ENCODE measurements at places on chromosomes 1 and 21.

DNA sequence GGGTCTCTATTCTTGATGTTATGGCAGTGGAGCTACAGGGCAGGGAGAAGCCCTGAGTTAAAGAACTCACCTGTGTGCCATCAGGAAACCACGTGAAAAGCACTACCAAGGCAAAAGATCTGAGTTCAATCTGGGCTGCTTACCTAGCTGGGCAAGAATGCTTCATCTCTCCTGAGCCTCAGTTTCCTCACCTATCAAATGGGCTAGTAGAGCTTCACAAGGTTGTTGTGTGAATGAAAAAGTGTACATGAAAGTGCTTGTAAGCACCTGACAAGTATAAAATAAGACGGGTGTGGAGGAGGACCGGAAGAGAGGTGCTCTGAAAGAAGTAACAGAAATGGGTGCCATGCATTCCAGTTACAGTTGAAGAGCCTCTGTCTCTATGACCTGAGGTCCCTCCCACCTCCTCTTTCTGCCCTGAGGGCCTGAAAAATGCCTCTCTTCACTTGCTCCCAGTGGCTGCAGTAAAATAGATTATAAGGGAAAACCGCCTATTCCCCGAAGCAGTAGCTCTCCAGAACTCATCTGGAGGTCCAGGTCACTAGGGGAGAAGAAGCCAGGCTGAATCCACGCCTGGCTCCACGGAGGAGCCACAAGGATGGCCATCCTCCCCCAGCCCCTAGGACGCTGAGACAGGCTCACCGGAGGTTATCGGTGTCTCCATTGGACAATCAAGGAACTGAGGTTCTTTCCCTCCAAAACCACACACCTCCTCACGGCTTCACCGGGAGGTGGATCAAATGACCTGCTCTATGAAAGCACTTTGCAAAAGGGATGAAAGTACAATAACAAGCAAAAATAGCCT lies 1.4 kb downstream of the GPR161 start:
- no peak for DNase-seq

DNA sequence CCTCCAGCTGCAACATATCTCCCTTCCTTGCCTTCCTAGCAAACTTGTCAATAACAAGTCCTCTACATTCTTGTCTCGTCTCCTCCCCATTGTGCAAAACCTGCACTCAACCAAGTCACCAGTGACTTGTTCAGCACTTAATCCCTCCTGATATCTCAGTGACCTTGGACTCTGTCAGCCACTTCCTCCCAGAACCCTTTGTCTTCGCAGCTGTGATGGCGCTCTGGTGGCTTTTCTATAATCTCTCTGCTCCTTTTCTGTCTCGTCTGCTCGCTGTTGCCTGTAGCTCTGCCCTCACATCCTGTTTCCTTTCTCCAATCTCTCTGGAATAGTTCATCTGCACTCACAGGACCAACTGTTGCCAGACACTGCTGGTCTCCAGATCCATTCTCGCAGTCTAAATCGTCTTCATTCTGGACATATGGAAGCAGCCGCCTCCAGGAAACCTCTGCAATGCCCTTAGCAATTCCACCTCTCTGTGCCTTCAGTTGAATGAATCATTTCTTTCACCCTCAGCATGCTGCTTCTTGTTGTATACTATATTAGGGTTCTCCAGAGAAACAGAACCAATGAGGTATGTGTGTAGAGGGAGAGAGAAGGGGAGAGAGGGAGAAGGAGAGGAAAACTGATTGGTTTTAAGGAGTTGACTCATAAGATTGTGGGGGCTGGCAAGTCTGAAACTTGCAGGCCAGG lies 17.4 kb upstream of the IFNAR2 start:
- peak; percentile 32 for DNase-seq

GRCh38 chr21:17903029-17903806 lies 84.1 kb upstream of the C21orf91 start:
- peak; percentile 56 for DNase-seq

- no peak for DNase-seq
Measured at GRCh38 chr1:214044438-214045214, 56.9 kb downstream of the PROX1 start.

GRCh38 chr1:239254999-239255398 lies 131.4 kb upstream of the CHRM3 start:
- no peak for DNase-seq

DNA sequence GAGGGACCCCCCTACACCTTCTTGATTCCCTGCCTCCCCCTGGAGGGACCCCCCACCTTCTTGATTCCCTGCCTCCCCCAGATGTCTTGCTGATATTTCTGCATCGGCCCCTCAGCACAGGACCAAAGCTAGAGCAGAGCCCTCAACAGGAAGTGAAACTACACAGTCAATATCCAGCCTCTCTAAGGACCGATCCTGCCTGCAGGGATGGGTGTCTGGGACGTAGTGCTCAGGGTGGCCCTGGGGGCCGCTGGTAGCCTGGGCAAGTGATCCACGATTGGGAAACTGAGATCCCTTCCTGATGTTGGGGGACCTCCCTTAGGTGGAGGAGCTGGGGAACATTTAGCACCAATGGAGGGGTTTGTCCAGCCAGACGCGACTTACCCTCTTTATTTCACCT lies 3.9 kb upstream of the LEFTY2 start:
- no peak for DNase-seq

GRCh38 chr1:54124906-54125305 lies 27.9 kb downstream of the CDCP2 start:
- DNase-seq: no peak

DNA sequence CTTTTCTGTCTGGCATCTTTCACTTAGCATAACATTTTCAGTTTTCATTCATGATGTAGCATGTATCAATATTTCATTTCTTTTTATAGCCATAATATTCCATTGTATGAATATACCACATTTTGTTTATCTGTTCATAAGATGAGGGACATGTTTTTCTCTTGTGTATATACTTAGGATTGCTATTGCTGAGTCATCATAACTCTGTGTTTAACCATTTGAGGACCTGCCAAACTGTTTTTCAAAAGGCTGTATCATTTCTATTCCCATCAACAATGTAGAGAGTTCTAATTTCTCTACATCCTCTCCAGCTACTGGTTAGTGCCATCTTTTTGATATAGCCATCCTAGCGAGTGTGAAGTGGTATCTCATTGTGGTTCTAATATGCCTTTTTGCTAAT lies 26.2 kb downstream of the MPZL1 start:
- DNase-seq: no peak

DNA sequence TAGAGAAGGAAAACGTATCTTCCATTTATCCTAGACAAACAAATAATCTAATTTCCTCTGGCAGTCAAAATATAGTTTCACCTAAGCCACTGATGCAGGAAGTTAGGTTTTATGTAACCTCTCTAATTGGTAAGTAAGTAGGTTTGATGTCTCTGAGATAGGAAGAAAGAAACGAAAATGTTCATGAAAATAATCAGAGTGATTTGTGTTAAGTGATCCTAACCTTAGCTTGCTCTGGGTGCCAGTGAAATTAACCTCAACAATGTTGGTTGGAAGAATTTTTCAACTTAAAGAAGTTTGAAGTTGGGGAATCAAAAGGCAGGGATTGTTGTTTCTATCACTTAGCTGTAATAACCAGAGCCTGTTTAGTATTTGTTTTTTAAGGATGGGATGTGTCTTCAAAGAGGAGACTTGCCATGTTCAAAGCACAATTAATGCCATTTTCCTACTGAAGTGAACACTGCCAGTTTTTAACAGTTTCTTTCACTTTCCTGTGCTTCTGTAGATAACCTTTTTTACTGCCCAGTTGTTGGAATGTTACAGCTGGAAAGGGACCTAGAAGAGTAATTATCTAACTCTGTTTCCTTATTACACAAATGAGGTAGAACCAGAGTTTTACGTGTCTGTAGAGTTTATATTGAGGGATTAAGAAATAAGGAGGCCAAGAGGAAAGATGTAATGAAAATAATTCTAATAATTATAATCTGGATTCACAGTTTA lies 18.4 kb downstream of the HIPK1 start:
- DNase-seq: peak; percentile 15

GRCh38 chr1:54506594-54506993 lies 41.4 kb upstream of the ACOT11 start:
- DNase-seq: no peak

DNA sequence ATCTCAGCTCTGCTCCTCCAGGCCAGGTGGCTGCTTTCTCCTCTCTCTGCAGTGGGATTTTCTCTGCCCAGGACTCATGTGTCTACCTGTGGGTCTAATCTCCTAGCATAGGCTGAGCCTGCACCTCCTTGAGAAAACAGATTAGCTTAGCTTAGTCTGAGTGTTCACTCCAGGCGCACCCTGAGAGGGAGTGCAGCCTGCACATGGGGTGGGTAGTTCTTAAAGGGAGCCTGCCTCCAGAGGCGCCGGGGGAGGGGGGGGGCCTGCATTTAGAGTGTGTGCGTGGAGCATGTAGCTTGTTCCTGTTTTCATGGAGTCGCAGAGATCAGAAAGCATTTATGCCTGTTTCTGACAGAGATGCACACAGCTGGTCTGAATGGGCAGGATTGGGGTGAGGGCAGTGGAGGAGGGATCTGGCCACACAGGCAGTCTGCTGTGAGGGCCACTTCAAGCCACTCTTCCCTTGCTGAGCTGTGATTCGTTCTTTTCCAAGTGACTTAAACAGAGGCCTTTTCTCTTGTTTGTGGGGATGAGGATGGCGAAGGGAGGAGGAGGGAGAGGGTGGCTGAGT lies 45.2 kb downstream of the GALNT2 start:
- no peak for DNase-seq

- DNase-seq: no peak
Measured at GRCh38 chr1:16046842-16047241, 3.3 kb downstream of the CLCNKB start.

- no peak for DNase-seq
Measured at GRCh38 chr21:46063734-46064680, 33.9 kb upstream of the COL6A2 start.

DNA sequence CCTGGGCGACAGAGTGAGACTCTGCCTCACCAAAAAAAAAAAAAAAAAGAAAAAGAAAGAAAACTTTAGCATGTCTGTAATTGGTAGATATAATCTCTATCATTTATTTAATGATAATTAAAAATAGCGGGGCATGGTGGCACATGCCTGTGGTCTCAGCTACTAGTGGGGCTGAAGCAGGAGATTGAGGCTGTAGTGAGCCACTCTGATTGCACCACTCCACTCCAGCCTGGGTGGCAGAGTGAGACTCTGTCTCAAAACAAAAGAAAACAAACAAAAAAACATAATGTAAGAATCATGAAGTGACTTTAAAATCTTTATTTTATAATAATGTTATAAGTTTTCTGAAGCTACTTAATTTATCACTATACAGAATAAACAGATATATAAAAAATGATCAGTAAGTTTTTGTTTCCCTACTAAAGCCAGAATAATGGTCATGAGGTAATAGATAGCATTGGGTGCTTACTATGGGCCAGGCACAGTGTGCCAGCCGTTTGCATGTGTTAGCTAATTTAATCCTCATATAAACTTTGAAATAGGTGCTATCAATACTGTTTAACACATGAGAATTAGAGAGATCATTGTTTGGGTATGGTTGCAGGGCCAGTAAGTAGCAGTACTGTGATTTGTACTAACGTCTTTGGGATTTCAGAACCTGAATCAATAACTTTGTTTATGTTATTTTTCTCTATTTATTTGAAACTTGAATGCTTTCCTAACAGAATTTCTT lies 23.8 kb downstream of the CLIC4 start:
- DNase-seq: no peak

DNA sequence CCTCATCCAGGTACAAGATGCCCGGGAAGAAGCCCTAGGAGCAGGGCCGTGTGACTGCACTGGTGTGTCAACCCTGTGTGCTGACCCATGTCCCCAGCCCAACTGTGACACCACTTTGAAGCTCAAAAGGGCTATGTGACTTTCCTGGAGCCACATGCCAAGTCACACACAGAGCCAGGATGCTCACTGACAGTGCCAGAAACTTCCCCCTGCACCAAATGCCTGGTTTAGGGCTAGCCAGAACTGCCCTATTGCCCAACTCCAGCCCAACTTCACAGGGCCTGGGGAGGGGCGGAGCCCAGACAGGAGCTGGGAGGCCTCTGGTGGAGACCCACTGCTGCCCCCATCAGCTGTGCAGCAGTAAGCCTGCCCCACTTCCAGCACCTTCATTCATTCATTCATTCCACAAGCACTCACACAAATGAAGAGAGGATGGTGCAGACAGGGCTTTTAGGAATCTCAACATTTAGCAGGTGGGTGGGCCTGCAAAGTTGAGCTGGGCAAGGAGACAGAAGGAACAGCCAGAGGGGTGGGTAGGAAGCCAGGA lies 36.7 kb downstream of the KCNQ4 start:
- no peak for DNase-seq

DNA sequence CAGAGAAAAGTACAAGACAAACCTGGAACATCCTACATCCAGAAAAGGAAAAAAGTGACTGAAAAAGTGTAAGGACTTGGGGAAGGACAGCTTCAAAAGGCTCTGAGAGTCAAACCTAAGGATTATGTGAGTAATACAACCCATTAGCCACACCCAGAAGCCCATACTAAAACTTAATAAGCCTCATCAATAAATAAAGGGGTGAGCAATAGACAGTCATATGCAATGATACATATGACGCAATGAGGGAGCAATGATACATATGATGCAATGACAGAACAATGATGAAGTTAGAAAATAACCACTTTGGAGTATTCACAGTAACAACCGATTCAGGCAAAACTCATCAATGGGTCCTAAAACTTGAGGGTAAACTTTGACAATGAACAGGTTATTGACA lies 50.1 kb downstream of the BRWD1 start:
- DNase-seq: no peak

GRCh38 chr21:35231090-35231489 lies 182.0 kb upstream of the RUNX1 start:
- DNase-seq: no peak

- no peak for DNase-seq
Measured at GRCh38 chr1:187871177-187871845, 1042.6 kb downstream of the PLA2G4A start.

- DNase-seq: peak; percentile 27
Measured at GRCh38 chr1:67532452-67533216, 102.4 kb upstream of the SERBP1 start.

GRCh38 chr1:20072771-20073170 lies 2.8 kb downstream of the PLA2G5 start:
- DNase-seq: no peak

DNA sequence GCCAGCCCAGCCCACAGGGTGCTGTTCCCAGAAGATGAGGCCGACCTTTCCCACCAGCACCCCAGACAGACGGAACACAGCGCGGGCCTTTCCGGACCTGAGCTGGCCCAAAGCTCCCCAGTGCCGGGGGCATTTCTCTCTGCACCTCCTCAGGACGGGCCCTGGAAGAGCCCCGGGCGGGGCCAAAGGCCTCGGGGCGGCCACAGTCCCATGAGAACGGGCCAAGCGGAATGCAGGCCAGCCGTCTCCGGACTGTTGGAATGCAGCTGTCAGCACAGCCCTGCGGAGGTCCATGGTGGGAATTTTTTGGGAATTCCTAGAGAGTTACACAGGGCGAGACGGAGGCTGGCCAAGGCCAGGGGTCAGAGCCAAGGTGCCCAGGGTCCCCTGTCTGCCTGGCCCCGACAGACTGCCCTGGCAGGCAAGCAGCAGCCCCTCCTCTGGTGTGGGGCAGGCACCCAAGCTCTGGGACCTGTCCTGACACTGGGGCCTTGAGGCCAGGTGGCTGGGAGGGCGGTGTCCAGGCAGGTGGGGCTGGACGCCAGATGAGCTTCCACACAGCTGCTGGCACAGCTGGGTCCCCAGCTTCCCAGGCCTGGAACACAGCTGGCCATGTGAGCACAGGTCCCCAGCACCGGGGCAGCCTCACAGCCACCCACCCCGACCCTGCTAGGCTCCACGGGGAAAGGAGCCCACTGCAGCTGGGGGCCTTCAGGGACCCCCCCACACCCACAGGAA lies 63.0 kb downstream of the MEGF6 start:
- no peak for DNase-seq

GRCh38 chr1:66730462-66730861 lies 21.8 kb upstream of the DYNLT5 start:
- no peak for DNase-seq

GRCh38 chr1:87190402-87190801 lies 138.3 kb upstream of the LMO4 start:
- DNase-seq: no peak
